CD4-positive, CD25-positive, alpha-beta regulatory T cell (primary cell): ENCODE measurements at places on chromosomes 6 and 20. TPM values are rescaled to one million over a fixed set of nuclear protein-coding genes. Genes with fewer than 3 reads are reported as not detected.
A peak's percentile ranks its signal among the peaks of the same experiment; 100 is the strongest.

- no peak overlapping the region for H3K4me3 ChIP-seq
- DNase-seq, result no peak
- H3K27me3 ChIP-seq, result no peaks in the 10 kb centered on the region
- no peaks in the 10 kb centered on the region for H3K4me1 ChIP-seq
- no peak overlapping the region for H3K27ac ChIP-seq
- H3K36me3 ChIP-seq, result peaks cover 3% of the 10 kb centered on the region
Measured at GRCh38 chr6:119241111-119241465, 108.5 kb downstream of the MAN1A1 start.

The PSORS1C2 gene
- polyA plus RNA-seq, result not detected

DNA sequence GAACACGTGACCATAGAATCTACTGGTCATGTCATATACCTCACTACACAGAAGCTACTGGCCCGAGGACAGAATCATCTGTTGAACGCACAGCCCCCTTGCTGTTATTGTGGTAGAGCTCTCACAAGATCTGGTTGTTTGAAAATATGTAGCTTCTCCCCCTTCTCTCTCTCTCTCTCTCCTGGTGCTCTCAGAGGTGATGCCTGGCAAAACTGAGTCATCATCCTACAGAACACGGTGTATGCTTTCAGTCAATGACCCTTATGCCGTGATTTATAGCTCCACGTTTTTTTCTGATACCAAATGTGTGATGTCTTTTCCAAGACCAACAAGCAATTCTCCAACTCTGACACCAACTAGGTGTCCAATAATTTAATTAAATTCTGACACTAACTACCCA lies 13.0 kb upstream of the RBM24 start:
- DNase-seq, result no peak
- H3K27ac ChIP-seq, result no peak overlapping the region
- no peaks in the 10 kb centered on the region for H3K27me3 ChIP-seq
- H3K4me3 ChIP-seq, result no peak overlapping the region
- no peaks in the 10 kb centered on the region for H3K4me1 ChIP-seq

- H3K4me1 ChIP-seq, result no peaks in the 10 kb centered on the region
- H3K36me3 ChIP-seq, result peaks cover 16% of the 10 kb centered on the region
- no peaks in the 10 kb centered on the region for H3K27me3 ChIP-seq
- no peak for DNase-seq
- H3K4me3 ChIP-seq, result no peak overlapping the region
Measured at GRCh38 chr20:17620371-17621228, 50.7 kb downstream of the DSTN start.

The PPP1R14C gene
- not detected for polyA plus RNA-seq

DNA sequence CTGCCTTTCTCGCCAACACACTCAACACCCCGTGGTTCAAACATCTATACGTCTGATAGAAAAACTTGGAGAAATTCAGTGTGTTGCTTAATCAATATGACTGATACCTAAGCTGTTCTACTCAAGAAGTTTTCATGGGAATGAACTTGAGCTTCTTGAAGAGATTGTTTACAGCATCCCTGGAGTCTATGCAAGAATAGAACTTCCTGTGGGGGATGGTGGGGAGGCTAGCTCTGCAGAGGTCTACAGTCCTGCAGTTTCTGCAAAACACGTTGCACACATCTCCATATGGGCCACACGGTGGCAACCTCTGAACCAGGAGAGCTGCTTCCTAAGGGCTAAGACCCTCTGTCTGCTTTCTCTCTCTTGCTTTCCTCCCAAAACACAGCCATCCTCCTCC lies 32.7 kb upstream of the FANCE start:
- peak; percentile 69 for DNase-seq
- H3K27ac ChIP-seq, result no peak overlapping the region
- H3K36me3 ChIP-seq, result peaks cover 41% of the 10 kb centered on the region
- H3K27me3 ChIP-seq, result no peaks in the 10 kb centered on the region
- peaks cover 19% of the 10 kb centered on the region for H3K4me1 ChIP-seq
- peak overlapping the region; percentile 15 for H3K4me3 ChIP-seq

DNA sequence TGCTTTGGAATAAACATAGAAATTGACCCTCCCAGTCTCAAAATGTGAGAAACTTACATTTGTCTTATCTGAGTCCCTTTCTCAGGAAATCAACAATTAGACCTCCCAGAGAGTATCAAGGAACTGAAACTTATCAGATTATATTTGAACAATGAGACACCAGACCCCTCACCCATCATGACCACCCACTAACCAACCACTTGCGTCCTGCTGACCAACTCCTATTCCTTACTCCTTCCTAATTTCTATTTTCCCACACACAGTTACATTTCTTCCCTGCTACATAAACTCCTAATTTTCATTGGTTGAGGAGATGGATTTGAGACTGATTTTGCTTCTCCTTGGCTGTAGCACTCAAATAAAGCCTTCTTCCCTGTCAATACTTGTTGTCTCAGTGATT lies 97.9 kb downstream of the TPBG start:
- no peak overlapping the region for H3K4me3 ChIP-seq
- H3K4me1 ChIP-seq, result no peaks in the 10 kb centered on the region
- no peak for DNase-seq
- no peak overlapping the region for H3K27ac ChIP-seq
- H3K36me3 ChIP-seq, result no peaks in the 10 kb centered on the region
- no peaks in the 10 kb centered on the region for H3K27me3 ChIP-seq

- no peaks in the 10 kb centered on the region for H3K36me3 ChIP-seq
- no peaks in the 10 kb centered on the region for H3K4me1 ChIP-seq
- DNase-seq, result no peak
- no peak overlapping the region for H3K27ac ChIP-seq
- H3K27me3 ChIP-seq, result no peaks in the 10 kb centered on the region
- no peak overlapping the region for H3K4me3 ChIP-seq
Measured at GRCh38 chr20:11780765-11781369, 136.8 kb upstream of the BTBD3 start.

The C6orf136 gene
- 13.4 TPM for polyA plus RNA-seq

- peaks cover 22% of the 10 kb centered on the region for H3K4me1 ChIP-seq
- H3K36me3 ChIP-seq, result peaks cover 41% of the 10 kb centered on the region
- H3K4me3 ChIP-seq, result peak overlapping the region; percentile 27
- peak overlapping the region; percentile 5 for H3K27ac ChIP-seq
- DNase-seq, result no peak
- no peaks in the 10 kb centered on the region for H3K27me3 ChIP-seq
Measured at GRCh38 chr6:35635601-35636597, 52.8 kb downstream of the FKBP5 start.

DNA sequence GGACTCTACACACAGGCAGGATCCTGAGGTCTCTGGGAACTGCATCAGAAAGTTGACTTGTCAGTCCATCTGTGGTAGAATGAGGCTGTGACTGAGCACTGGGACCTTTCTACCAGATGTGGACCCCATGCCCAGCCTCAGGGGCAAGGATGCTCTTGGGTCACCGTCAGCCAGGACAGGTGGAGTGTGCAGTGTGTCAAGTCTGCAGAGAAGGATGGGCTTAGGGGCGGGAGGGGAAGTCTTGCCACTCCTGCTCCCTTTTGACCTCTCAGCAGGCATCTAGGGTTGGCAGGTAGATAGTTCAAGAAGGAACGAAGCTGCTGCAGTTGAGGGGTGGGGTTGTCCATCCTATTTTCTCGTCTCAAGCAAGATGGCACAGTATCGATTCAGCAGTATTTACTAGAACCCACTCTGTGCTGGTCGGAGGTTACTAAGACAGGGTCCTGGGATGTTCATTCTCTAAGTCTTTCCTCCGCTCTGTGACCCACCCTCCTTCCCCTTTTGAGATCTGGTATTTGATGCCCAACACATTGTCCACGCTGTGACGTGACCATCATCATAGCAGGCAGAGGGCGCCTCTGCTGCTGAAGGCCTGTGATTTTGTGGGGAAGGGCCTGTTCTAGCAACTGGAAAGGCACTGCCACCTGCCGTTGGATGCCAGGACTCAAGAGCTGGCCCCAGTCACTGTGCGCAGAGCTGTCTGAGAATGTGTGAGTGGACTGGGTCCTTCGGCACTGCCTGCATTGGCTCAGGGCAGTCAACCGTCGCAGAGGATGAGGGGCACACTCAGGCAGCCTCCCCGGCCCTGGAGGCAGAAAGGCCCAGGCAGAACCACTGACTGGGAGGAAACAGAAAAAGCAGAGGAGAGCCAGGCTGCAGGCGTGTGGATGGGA lies 23.2 kb downstream of the RBCK1 start:
- peaks cover 25% of the 10 kb centered on the region for H3K4me1 ChIP-seq
- no peaks in the 10 kb centered on the region for H3K27me3 ChIP-seq

The FRK gene
- polyA plus RNA-seq, result not detected

The PRL gene
- not detected for polyA plus RNA-seq

- H3K27me3 ChIP-seq, result peaks cover 11% of the 10 kb centered on the region
- no peak overlapping the region for H3K4me3 ChIP-seq
- H3K27ac ChIP-seq, result no peak overlapping the region
- peaks cover 24% of the 10 kb centered on the region for H3K4me1 ChIP-seq
- no peak for DNase-seq
- H3K36me3 ChIP-seq, result no peaks in the 10 kb centered on the region
Measured at GRCh38 chr6:3750317-3751076, 1.0 kb downstream of the PXDC1 start.

DNA sequence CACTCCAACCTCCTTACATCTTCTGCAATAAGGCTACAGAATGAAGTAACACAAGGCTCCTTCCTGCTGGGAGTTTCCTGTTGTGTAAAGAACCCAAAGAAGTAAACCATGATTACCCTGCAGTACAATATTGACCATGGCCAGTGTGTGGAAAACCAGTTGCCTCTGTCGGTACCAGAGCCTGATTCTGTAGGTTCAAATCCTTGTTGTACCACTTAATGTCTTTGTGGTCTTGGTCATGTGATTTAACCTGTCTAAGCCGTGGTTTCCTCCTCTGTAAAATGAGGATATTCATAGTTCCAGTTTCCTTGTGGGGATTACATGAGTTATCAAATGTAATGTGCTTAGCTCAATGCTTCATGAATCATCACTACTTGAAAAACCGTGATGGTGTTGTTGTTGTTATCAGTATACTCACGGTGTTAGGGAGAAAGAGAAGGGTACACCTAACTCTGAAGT lies 60.3 kb upstream of the PRELID3B start:
- H3K27ac ChIP-seq, result no peak overlapping the region
- H3K4me3 ChIP-seq, result no peak overlapping the region
- no peaks in the 10 kb centered on the region for H3K27me3 ChIP-seq
- H3K36me3 ChIP-seq, result no peaks in the 10 kb centered on the region
- no peak for DNase-seq
- no peaks in the 10 kb centered on the region for H3K4me1 ChIP-seq

GRCh38 chr20:44478206-44478605 lies 2.5 kb downstream of the TTPAL start:
- no peaks in the 10 kb centered on the region for H3K27me3 ChIP-seq
- H3K4me3 ChIP-seq, result no peak overlapping the region
- peak overlapping the region; percentile 8 for H3K27ac ChIP-seq
- no peak for DNase-seq
- H3K4me1 ChIP-seq, result peaks cover 19% of the 10 kb centered on the region

DNA sequence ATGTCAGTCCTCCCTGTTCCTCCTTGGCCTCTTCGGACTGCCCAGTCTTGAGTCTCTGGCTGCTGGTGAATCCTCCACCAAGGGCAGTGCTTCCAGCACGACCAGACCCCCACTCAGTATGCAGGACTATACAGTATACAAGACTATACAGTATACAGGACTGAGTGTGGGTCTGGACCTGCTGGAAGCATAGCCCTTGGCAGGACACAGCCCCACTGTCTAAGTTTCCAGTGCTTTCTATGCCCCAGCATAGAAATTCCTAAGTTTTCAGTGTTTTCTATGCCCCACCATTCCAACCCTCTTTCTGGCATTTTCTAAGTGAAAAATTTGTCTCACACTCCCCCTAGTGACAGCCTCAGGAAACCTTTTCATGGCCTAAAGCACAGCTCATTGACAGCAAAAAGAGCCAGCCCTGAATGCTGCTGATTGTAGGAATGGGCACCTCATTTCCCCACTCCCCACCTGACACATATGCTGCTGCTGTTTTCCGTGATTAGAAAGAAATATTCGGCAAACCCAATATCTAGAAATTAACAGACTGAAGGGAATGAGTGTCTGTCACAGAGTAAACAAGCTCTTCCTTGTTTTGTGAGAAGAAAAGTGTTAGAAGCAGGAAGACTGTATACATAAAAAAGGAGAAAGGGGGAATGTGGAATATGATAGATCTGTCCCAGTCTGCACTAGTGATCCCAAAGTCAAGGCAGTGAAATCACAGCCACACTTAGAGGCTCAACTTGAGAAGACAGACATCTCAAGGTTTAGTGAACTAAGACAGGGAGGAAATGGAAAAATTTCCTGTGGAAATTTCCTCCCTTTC lies 206.9 kb downstream of the IBTK start:
- H3K4me3 ChIP-seq, result no peak overlapping the region
- peaks cover 2% of the 10 kb centered on the region for H3K27me3 ChIP-seq
- no peaks in the 10 kb centered on the region for H3K4me1 ChIP-seq
- no peak overlapping the region for H3K27ac ChIP-seq
- DNase-seq, result peak; percentile 11
- no peaks in the 10 kb centered on the region for H3K36me3 ChIP-seq

GRCh38 chr6:105212587-105212986 lies 32.8 kb upstream of the POPDC3 start:
- H3K4me3 ChIP-seq, result no peak overlapping the region
- H3K4me1 ChIP-seq, result no peaks in the 10 kb centered on the region
- no peaks in the 10 kb centered on the region for H3K36me3 ChIP-seq
- DNase-seq, result no peak
- H3K27me3 ChIP-seq, result peaks cover 3% of the 10 kb centered on the region

GRCh38 chr6:25488156-25488555 lies 163.9 kb upstream of the SCGN start:
- H3K4me3 ChIP-seq, result no peak overlapping the region
- no peak overlapping the region for H3K27ac ChIP-seq
- no peaks in the 10 kb centered on the region for H3K27me3 ChIP-seq
- peaks cover 3% of the 10 kb centered on the region for H3K4me1 ChIP-seq

DNA sequence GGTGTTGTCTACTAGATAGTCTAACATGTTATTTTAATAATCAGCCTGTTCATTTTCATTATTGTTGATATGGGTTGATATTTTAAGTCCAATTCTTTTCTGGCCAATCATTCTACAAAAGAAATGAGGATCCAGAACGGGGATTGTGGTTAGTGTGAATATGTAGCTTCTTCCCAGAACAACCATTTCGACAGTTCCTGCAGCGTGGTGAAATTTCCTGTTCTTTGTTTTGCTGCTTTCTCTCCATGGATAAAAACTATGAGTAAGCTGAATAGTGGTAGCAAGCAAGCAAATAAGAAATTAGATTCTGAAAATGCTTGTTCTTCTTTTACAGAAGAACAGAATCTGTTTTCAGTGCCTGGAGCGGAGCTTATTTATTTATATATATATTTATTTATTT lies 65.5 kb upstream of the F13A1 start:
- no peaks in the 10 kb centered on the region for H3K36me3 ChIP-seq
- H3K27ac ChIP-seq, result no peak overlapping the region
- no peak for DNase-seq
- H3K4me1 ChIP-seq, result no peaks in the 10 kb centered on the region
- H3K27me3 ChIP-seq, result no peaks in the 10 kb centered on the region

The PRRT1 gene
- polyA plus RNA-seq, result 0.55 TPM

GRCh38 chr6:28711788-28712341 lies 186.2 kb downstream of the GPX5 start:
- no peak overlapping the region for H3K27ac ChIP-seq
- H3K36me3 ChIP-seq, result no peaks in the 10 kb centered on the region
- H3K4me1 ChIP-seq, result no peaks in the 10 kb centered on the region
- H3K27me3 ChIP-seq, result peaks cover 23% of the 10 kb centered on the region
- H3K4me3 ChIP-seq, result no peak overlapping the region
- no peak for DNase-seq
